Activated CD4-positive, alpha-beta memory T cell treated with anti-CD3 and anti-CD28 coated beads for 36 hours (primary cell): ENCODE measurements at places on chromosomes 13 and 19. TPM values are rescaled to one million over a fixed set of nuclear protein-coding genes. Genes with fewer than 3 reads are reported as not detected.

Gene ZNF221
- 0.73 TPM for total RNA-seq

Gene CBARP
- total RNA-seq = 2.1 TPM

Gene TEKTIP1
- 1.8 TPM for total RNA-seq

Gene CABP5
- not detected for total RNA-seq

Gene FBN3
- not detected for total RNA-seq

Gene ZNF878
- total RNA-seq = 0.57 TPM

Gene AXL
- 0.17 TPM for total RNA-seq

- no peak for DNase-seq
These were observed 5.1 kb upstream of the GPI start for GRCh38 chr19:34359954-34360315.

- DNase-seq = no peak
These were observed 355.8 kb downstream of the MYO16 start for GRCh38 chr13:108985166-108985565.

DNA sequence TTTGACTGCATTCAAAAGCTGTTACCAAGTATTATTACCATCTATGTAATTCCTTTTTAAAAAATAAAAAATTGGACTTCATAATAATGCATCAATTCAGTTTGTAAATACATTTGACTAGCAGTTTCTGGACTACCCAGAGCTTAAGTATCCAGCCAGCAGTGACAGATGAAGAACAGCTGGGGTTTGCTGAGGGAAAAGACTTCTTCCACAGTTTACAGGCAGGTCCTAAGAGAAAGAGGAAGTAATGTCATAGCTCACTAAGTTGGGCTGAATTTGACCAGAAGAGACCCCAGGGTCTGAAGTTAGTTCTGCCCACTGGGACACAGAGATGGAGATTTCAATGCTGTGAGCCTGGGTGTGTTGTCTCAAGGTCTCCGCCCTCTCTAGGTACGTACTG, 96.4 kb downstream of the MBNL2 start:
- DNase-seq = no peak

DNA sequence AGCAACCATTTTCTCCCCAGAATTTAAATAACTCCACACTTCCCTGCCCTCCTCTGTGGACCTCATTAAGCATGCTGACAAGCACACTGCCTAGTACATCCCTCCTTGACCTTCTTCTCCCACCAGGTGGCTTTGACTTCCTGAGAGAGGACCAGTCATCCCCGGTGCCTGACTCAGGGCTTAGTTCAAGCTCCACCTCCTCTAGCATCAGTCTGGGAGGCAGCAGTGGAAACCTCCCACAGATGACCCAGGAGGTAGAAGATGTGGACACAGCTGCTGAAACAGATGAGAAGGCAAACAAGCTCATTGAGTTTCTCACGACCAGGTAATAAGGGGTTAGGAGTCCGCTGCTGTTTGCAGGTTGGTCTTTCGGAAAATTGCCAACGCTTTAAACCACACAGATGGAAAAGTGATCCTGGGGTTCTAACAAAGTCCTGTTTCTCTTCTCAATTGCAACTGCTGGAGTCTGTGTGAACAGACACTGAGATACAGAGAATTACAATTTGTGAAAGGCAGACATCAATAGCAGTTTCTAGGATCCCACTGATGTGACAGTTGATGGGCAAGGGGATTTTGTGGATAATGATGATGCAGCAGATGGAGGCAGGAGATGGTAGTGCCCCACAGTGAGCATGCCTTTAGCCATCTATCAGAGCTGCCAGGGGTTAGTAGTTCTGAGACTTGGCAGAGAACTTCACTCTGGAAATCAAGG, 86.7 kb downstream of the ZAR1L start:
- DNase-seq = peak; percentile 24

GRCh38 chr13:99909836-99910619, 61.5 kb downstream of the ZIC5 start:
- no peak for DNase-seq

DNA sequence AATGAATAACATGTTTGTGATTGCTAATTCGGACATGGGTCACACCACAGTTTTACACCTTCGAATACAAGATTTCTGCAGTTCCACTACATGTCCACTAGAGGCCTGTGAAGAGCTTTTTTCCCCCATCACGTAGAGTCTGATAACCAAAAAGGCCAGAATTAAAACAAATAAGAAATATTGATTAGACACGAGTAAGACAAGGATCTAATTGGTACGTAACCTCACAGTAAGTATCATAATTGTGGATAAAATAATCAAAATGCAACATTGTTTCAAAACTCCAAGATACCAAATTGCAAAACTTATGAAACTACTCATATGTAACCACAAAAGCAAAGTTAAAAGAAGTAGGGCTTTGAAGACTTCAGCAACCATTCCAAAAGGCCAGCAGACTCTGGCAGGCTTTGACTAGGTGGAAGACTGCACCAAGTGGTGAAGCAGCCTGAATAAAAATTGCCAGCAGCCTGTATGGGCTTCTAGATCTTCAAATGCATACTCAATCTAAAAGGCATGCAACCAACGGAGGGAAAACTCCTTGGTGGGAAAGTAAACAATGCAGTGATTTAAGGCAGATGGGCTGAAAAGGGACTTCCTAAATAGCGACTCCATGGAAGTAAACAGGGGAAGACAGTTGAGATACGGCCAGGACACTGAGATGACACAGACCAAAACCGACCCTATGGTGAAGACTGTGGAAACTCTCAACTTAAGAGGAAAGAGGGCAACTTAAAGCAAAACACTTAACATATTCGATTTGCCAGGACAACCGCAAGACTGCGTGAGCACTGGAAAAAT, 56.7 kb downstream of the STARD13 start:
- DNase-seq = no peak

GRCh38 chr19:16363852-16364230, 39.2 kb downstream of the KLF2 start:
- DNase-seq = no peak

GRCh38 chr13:110937511-110938285, 22.8 kb upstream of the ANKRD10 start:
- DNase-seq = no peak

DNA sequence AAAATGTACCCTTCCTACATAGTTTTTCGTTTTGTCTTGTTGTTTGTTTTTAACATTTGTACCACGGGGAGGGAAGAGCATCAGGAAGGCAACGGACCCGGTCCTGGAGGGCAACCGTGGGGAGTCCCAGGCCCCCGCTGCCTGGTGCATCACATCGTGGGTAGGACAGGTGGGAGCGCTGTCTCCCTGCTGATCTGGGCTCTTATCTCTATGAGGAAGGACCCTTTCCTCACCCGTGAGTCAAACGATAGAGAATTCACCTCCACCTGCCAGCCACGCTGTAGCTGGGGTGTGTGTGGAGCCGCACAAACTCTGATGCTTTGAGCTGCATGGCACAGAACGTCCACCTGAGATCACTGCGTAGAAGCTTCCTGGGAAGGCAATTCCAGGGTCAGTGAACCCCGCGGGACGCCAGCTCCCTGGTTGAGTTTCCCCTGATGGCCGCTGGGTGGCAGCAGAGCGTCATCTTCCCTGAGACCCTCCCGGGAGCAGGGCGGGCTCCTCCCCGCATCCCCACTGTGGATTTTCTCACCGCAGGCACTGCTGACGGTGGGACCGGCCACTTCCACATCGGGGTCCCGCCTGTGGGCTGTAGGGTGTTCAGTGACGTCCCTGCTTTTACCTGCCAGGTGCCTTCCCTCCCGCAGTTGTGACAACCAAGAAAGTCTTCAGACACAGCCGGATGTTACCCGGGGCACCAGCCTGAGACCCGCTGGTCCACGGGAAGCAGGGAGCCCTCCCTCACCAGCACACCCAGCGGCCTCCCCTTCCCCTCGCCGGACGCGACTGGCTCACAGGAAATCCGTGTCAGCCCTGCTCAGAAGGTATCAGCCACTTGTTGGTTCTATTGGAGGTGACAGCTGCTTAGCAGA, 54.7 kb downstream of the ZNF787 start:
- peak; percentile 70 for DNase-seq

- DNase-seq = no peak
These were observed 2.4 kb downstream of the MEDAG start for GRCh38 chr13:30908416-30908980.

- DNase-seq = no peak
These were observed 142.5 kb upstream of the ZNF536 start for GRCh38 chr19:30229525-30230174.

GRCh38 chr13:23979361-23980159, 82.3 kb upstream of the C1QTNF9B start:
- peak; percentile 38 for DNase-seq

DNA sequence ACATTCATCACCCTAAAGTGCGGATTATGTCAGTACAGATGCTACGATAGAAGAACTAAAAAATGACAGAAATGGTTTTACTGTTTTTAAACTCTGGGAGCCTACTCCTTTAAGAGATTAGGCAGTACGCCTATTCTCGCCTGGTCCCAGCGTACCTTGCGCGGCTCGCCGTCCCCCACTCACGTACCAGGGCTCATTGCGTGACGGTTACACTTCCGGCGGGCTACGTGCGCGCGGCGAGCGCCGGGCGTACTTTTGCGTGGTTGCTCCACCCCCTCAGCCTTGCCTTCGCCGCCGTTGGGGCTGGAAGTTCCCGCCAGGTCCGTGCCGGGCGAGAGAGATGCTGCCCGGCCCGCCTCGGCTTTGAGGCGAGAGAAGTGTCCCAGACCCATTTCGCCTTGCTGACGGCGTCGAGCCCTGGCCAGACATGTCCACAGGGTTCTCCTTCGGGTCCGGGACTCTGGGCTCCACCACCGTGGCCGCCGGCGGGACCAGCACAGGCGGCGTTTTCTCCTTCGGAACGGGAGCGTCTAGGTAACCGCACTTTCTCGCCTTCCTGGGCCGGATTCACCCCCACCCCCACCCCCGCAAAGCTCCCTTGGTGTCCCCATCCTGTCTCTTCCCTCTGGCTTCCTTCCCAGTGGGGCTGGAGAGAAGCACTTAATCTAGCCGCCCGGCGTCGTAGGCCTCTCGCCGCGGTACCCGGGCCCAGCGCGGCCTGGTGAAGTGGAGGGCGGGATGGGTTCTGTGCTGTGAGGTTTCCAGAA, at the start of gene NUP58:
Gene NUP58, plus strand, starts transcription at position 279 of the 767 bp plus-strand sequence. Its CDS starts 149 bp downstream, at position 428.
- DNase-seq = peak; percentile 97

GRCh38 chr13:23460309-23460708, 26.8 kb upstream of the SACS start:
- DNase-seq = no peak

- DNase-seq = no peak
These were observed 5.4 kb downstream of the DDX39A start for GRCh38 chr19:14413693-14414181.

DNA sequence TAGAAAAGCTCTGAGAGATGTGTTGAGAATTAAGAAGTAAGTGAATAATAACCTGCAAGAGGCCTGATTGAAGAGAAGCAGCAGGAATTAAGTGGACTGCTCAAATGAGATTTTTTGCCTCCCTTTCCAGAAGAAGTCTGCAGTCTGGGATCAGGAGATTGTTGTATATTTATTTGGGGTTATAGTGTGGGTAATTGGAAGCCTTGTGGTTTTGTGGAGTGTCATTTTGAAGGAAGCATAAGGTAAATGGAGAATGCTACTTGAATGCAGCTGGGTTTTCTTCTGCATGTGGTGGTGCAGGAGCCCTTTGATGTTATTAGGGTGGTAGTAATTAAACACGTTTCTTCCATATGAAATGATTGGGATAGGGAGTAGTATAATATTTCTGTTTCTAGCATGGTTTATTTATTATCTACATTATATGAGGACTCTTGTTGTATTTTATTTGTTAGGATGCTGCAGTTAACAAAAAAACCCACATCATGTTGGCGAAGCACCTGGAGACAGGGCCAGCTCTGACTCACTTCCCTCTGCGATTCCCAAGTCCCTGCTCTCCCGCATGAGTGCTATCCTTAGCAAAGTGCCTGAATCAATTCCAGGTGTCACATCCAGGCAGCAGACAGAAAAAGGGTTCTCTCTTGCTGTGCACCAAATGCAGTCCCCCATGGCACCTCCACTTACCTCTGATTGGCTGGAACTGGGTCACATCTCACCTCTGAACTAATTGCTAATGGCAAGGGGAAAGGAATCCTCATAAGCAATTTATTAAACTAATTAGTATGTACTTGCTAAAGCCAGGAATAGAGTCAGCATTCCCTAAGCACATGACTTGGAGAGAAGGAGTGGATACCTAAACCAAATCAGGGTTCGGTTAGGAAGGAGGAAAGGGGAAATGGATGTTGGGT, 54.8 kb downstream of the DGKH start:
- DNase-seq = no peak
